HS-27A (cell line): ENCODE measurements at places on chromosomes 12 and 14.

DNA sequence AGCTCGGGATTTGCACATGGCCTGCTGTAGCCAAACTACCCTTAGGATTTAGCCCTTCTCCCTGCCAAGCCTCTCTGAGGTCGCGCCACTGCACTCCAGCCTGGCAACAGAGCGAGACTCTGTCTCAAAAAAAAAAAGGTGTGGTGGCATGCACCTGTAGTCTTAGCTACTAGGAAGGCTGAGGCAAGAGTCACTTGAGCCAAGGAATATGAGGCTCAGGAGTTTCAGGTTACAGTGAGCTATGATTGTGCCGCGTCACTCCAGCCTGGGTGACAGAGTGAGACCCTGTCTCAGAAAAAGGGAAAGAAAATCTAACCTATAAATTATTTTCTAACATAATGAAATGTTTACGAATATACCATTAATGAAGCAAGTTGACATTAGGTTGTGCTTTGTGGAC lies 29.7 kb downstream of the ESRRB start:
- DNase-seq = no peak

DNA sequence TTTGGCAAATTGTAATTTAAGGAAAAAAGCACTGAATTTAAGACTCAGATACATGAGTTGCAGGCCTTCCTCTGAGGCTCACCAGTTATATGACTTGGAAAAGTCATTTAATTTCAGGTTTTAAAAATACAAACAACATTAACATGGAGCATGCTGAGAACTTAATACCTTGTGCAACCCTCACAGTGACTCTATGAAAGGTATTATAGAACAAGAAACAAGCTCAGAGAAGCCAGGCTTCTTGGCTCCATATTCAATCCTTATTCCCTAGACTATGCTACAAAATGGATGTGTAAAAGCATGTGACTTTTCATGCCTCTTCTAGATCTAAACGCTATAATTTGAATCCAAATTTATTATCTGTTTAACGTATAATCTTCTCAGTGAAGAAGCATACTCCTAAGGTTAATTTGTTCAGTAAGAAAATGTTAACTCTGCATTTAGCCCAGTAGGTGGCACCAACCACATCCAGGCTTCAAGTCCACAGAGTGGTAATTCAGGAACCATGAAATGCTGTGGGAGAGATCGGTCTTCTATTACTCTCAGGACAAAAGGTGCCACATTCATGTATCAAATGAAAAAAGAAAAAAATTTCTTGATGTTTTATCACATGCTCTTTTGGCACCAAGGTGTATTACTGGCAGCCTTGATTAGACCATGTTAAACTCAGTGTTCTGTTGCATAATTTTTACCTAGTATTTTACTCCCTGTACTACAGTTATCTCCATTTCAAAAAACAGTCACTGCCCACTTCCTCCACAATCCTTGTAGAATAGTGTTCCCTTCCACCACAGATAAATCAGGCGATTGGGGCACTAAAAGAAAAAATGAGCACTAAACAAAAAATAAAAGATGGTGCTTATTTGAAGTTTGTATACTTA lies 9.3 kb downstream of the CCDC196 start:
- no peak for DNase-seq

DNA sequence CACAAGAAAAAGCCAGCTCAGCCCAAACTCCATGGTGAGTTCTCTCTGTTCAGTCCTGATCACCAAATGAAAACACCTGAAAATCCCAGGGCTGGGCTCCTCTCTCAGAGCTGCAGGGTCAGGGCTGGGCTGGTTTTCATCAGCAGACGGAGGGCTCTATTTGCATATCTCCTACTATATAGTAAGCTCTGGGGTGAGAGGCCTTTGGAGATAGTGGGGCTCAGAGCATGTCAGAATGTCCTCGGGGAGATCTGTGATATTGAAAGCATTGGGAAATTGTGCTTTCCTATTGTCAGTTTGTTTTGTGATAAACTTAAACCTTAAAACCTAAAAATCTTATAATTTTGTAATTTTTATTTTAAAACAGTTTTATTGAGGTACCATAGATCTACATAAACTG lies 742.6 kb downstream of the TMEM121 start:
- no peak for DNase-seq

DNA sequence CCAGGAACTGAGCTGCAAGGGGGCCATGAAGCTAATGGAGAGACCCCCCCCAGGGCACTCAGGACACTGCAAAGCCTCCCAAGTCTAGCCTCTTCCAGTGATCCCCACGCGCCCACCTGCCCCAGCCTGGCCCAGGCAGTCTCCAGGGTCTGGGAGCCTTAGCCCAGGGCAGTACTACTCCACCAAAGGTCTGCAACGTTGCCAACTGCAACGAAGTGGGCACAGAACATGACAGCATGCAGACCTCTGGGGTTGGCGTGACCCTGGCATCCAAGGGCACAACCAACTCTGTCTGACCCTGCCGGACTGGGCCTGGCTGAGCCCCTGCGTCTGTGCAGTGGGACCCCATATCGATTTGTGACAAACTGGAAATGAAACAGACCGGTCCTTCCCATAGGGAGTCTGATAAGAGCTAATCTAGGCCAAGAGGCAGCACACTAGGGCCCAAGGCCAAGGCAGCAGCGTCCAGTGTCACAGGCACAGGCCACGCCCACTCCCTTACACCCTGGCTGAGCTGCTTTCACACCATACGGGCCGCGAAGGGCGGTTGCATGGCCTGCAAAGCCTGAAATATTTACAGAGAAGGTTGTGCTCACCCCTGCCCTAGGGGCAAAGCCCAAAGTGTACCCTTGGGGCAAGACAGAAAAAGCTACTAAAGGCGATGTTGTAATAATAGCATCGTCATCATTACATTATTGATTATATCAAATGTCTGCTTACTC lies 76.7 kb downstream of the NCOR2 start:
- no peak for DNase-seq

GRCh38 chr12:65209655-65210043 lies 40.3 kb downstream of the LEMD3 start:
- DNase-seq = no peak

GRCh38 chr14:41605550-41606281 lies 960 bp upstream of the LRFN5 start:
- no peak for DNase-seq

GRCh38 chr12:20474443-20474842 lies 106.1 kb downstream of the PDE3A start:
- no peak for DNase-seq

GRCh38 chr12:52258335-52258901 lies 16.0 kb upstream of the KRT86 start:
- DNase-seq = no peak

DNA sequence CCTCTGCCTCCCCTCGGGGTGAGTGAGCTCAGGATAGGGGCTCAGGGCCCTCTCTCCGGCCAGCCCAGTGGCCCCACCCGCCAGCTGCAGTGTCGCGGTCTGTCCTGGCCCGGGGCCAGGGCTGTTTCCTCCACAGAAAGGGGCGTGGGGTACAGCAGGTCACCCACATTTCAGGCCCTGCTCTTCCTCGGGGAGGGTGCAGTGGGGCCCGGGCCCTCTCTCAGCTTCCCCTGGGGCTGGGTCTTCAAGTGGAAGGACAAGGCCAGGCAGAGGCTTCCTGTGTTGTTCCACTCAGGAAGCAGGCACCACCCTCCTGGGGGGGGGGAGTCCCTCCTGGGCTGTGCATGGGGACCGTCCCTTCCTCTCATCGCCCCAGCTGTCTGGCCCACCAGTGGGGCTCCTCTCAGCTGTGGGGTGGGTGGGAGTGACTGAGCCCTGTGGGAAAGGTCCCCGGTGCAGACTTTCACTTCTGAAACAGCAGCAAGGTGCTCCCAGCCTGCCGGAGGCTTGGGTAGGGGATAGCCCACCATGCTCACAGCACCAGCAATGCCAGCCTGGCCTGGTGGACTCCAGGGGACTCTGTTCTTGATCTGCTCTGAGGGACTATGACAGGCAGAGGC lies 3.7 kb downstream of the GPR132 start:
- DNase-seq = no peak

- no peak for DNase-seq
Measured at GRCh38 chr12:19718401-19718800, 279.1 kb downstream of the AEBP2 start.

GRCh38 chr12:96578526-96579125 lies 89.2 kb downstream of the CFAP54 start:
- peak; percentile 31 for DNase-seq

DNA sequence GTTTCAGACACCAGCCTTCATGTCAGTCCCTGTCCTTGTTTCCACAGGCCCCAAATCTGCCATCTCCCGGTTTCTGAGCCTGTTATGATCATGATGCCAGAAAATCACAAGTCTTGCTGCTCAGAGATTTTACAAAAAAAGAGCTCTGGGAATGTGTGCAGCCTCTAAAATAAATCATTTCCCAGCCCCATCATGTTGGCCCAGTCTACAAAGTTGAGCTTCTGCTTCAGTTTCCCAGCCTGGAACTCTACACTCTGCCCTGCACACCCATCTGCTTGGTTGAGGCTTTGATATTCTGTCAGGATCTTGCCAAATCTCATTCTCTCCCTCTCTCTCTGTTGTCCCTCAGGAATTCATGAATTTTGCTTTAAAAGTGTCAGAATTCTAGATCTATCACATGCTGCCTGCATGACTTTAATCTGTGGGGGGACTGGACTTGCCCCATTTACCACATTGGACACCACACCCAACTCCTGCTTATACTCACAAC lies 45.5 kb downstream of the NELL2 start:
- DNase-seq = no peak

GRCh38 chr12:15971211-15971610 lies 60.1 kb downstream of the DERA start:
- DNase-seq = no peak

GRCh38 chr14:75155169-75155568 lies 21.2 kb downstream of the TMED10 start:
- no peak for DNase-seq

DNA sequence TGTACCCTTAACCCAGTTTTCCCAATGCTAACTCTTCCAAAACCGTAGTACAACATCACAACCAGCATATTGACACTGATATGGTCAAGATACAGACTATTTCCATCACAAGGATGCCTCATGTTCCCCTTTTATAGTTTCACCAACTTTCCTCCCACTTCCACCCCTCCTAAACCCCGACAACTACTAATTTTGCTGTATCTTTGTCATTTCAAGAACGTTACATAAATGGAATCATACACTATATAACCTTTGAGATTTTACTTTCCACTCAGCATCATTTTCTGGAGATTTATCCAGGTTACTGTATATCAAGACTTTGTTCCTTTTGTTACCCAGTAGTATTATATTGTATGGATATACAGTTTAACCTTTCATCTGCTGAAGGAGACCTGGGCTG lies 88.9 kb downstream of the MED13L start:
- DNase-seq = no peak

GRCh38 chr12:92654929-92655328 lies 47.9 kb upstream of the PLEKHG7 start:
- DNase-seq = no peak

DNA sequence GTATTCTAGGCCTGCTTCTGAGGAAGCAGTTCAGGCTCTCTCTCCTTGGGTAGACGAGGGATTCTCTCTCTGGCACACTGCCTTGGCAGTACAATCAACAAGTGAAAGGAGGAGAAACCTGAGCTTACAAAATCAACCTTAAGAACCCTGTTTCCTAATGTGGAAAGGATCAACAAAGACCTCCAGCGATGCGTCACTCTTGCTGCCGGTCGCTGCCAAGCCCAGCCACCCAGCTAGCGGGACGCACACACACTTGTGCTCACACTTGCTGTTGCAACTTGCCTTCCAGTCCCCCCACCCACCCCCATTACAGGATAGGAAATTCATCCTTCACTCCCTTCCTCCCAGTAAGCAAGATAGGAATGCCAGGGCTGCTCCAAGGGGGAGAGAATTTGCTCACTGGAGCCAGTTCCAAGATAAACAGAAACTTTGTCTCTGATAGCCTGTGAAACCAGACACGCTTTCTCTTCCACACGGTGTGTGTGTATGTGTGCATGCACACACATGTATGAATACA lies 144.3 kb downstream of the BCL11B start:
- no peak for DNase-seq

DNA sequence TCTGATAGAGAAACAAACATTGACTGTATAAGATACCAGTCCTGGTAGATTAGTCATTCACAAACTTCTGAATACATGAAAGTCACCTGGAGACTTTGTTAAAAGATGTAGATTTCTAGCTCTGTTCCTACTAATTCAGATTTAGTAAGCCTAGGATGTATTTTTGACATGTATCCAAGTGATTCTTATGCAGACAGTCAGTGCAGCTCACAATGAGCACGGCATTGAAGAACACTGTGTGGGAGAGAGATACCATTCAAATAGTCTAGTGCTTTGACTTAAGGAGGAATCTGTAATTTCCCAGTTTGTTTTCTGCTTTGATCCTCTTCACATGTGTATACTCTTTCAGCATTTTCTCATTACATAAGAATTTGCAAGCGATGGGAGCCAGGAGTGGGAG lies 68.7 kb upstream of the STXBP6 start:
- DNase-seq = no peak

DNA sequence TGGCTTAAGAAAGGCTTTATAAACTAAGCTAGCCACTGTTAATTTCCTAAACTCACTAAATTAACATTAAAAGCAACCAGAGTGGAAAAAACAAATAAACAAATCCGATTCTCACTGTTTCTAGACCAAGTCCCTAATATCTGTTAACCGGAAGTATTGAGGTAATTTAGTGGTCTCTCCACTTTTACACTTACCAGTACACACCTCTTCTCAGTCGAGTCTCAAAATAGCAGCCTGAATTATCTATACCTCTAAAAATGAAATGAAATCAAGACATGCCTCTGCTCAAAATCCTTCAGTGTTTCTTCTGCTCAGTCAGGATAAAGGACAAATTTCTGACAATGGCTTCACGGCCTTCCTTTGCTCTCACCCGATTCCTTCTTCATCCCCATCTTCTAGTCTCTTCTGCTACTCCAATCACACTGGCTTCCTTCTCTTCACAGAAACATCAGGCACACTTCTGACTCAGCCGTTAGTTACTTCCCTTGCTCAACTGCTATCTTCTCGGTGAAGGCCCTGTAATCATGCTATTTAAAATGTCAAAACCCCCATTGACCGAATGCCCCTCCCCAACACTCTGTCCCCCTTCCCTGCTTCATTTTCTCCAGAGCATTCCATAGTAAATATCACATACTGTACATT lies 161.3 kb downstream of the KITLG start:
- no peak for DNase-seq

- no peak for DNase-seq
Measured at GRCh38 chr14:38567703-38568102, 311.8 kb upstream of the CLEC14A start.

DNA sequence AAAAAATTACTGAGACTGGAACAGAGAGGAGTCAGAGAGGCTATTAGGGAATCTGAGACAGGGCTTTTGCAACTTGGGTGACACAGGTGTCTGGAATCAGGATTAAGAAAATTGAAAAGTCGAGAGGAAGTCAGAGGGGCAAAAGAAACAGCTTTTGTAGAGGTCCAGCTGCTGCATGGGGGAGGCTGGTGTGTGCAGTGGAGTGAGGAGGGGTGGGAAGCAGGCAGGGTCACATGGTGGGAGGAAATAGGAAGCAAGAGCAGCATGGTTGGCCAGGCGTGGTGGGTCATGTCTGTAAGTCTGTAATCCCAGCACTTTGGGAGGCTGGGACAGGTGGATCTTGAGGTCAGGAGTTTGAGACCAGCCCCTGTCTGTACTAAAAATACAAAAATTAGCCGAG lies 69.7 kb upstream of the VRK1 start:
- no peak for DNase-seq
